Left cardiac atrium (tissue), 4 donors: ENCODE measurements at places on chromosomes 16 and 17.

- DNase-seq = no peak
These were observed 14.9 kb downstream of the FAM222B start for GRCh38 chr17:28827672-28828071.

- DNase-seq = no peak
These were observed 57.1 kb downstream of the BRIP1 start for GRCh38 chr17:61806081-61806828.

- DNase-seq = no peak
These were observed 320 bp upstream of the KRTAP4-2 start for GRCh38 chr17:41178341-41178740.

DNA sequence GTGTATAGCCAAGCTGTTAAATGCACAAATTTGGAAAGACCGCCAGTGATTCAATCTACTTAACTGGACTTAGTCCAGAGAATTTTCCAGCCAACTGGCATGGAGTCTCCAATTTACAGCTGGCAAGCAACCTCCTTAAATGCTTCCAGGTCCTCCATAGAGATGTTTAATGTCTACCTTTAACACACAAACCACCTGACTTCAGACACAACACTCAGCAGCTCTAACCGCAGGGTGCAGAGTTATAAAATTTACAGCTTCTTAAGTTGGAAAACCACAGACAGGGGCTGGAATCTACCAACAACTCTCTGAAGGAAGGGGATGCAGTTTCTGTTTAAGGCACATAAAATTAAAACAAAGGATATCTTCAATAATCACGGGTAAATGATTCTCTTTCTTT lies 106.9 kb downstream of the SYCE1L start:
- DNase-seq = no peak

GRCh38 chr17:61362852-61363600 lies 36.6 kb upstream of the TBX2 start:
- DNase-seq = no peak

- no peak for DNase-seq
These were observed 91.7 kb upstream of the WSCD1 start for GRCh38 chr17:5978496-5978895.

GRCh38 chr17:34832376-34832775 lies 128.9 kb downstream of the CCT6B start:
- DNase-seq = no peak

DNA sequence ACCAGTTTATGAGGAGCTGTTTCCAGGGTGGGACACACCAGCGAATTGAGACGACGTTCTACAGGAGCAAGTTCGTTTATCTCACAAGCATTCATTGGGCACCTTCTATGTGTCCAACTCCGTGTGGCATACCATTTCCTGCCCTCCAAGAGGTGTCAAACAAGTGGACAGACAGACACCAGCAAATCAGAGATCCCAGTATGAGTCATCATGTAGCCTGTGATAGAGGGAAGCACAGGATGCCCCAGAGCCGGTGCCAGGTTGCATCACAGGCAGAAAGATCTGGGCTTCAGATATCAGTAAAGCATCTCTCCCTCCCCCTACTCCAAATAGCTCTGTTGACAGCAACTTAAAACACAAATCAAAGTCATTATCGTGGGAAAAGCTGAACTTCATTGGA lies 31.8 kb upstream of the MAF start:
- DNase-seq = no peak

- peak; percentile 88 for DNase-seq
These were observed 951 bp upstream of the GPRC5C start for GRCh38 chr17:74430706-74431567.

GRCh38 chr17:56815711-56816110 lies 18.0 kb downstream of the C17orf67 start:
- no peak for DNase-seq

DNA sequence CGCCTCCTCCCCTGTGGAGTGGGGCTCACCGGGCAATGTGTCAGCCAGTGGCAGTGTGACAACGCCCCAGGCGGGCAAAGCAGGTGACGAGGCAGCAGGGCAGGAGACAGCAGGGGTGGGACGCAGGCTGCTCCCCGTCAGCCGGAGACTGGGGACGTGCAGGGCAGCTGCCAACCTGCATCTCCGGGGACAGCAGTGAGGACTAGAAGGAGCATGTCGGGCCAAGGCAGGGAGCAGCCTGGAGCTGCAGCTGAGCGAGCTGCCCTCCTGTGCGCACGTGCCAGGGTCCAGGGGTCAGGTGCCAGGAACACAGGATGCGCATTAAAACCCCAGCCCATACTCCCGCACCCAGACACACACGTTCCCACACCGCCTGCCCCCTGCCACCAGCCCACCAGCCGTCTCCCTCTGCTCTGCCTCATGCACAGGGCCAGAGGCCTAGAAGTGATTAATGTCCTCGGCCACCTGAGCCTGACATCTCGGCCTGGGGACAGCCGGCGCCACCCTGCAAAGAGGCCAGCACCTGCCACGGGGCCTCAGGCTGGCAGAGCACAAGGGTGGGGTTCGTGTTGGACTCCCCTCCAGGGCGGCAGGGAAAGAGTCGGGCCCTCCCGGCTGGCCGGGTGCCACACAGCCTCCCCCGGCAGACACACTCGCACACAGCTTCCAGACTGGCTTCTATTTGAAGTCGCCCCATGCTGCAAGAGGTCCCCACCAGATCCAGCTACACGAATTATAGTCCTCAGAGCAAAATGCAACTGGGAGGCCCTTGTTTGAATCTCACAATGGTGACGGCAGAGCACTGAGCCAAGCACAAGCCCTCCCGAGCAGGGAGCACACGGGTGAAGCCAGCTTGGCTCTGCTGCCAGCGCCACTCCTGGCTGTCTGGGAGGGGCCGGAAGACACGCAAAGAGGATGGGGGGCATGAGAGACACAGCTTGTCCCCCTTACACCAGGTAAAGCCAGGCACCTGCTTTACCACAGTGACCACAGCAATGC lies 90.4 kb downstream of the RBFOX3 start:
- no peak for DNase-seq

DNA sequence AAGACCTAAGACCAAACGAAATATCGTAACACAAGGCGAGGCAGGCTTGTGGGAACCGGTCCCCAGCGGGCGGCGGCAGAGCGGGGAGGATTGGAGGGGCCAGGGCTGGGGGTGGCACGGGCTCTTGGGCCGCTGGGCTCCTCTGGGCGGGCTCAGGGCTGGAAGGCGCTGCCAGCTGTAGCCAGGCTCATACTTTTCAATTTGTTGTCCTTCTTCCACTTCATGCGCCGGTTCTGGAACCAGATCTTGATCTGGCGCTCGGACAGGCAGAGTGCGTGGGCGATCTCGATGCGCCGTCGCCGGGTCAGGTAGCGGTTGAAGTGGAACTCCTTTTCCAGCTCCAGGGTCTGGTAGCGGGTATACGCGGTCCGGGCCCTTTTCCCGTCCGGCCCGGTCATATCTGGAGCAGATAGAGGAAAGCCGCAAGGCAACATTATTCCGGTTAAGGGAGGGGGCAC lies 1.5 kb downstream of the HOXB5 start:
- no peak for DNase-seq

DNA sequence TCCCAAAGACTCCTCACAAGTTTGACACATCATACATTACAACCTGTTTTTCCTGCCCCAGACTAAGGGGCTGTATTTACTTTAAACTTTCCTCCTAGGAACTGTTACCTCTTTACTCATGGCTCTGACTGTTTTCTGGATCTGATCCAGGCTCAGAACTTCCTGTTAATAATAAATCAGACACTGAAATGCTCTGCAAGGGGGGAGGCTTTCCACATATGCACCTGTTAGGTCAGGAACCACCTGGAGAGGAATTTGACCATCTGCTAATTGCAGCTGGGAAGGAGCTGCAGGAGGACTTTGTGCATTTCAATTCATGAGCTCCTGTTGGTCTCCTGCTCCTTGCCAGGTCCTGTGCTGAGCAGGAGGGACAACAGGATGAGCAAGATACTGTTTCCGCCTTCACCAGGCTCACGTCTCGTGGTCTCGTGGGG lies 476.9 kb upstream of the CDH5 start:
- DNase-seq = no peak

GRCh38 chr16:60755907-60756306 lies 1280.3 kb downstream of the CDH8 start:
- no peak for DNase-seq

DNA sequence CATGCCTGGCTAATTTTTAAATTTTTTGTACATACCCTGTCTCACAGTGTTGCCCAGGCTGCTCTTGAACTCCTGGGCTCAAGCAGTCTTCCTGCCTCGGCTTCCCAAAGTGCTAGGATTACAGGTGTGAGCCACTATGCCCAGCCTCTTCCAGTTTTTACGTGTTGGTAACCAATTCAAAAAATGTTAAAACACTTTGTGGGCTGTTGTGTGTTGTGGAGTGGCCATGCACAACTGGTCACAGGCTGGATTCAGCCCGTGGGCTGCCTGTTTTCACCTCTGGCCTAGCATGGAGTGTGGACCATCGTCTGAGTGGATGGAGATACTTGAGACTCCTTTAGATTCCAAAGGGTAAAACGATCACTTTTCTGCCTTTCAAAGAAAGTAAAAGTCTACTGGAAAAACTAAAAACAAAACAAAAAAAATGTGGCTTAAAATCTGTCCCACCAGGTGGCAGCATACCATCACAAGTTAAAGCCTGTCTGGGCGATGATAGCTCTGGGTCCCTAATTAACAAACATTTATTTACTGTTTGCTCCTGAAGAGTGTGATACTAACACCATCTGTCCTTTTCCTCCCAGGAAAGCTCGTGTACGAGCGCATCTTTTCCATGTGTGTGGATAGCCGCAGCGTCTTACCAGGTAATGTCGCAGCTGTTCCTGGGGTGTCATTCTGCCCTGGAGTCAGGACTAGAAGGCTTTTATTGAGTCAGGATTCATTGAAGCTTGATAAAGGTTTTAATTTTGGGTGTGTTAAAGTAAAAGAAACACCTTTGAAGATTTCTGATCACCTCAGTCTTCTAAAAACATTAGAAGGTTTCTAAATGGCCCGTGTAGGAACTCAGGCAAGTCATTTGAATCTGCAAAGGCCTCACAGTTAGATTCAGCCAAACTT lies 45.8 kb downstream of the VPS35L start:
- no peak for DNase-seq

DNA sequence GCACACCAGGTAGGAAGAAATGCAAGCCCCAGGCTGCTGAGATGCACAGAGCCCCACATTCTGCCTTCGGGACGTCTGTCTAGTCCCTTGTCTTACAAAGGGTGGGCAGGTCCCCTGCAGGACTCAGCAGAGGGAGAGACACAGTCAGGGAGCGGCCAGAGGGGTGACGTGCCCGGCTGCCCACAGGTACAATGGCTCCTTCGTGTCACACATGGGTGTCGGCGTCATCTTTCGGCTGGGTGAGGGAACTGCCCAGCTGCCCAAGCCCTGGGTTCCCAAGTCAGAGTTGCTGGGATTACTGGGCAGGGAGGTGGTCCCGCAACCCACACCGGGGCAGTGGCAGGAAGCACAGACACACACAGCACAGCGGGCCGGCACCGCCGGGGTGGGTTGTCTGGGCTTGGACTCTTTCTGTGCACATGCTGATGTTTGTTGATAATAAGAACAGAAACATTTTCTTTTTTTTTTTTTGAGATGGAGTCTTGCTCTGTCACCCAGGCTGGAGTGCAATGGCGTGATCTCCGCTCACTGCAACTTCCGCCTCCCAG lies 80.6 kb downstream of the JPH3 start:
- no peak for DNase-seq

GRCh38 chr16:58252716-58253115 lies 42.1 kb downstream of the PRSS54 start:
- no peak for DNase-seq

GRCh38 chr17:12646761-12647422 lies 18.8 kb upstream of the MYOCD start:
- no peak for DNase-seq

- no peak for DNase-seq
These were observed 547 bp downstream of the VMP1 start for GRCh38 chr17:59707971-59708430.

GRCh38 chr16:11949527-11949926 lies 7.7 kb upstream of the NPIPB2 start:
- DNase-seq = no peak

DNA sequence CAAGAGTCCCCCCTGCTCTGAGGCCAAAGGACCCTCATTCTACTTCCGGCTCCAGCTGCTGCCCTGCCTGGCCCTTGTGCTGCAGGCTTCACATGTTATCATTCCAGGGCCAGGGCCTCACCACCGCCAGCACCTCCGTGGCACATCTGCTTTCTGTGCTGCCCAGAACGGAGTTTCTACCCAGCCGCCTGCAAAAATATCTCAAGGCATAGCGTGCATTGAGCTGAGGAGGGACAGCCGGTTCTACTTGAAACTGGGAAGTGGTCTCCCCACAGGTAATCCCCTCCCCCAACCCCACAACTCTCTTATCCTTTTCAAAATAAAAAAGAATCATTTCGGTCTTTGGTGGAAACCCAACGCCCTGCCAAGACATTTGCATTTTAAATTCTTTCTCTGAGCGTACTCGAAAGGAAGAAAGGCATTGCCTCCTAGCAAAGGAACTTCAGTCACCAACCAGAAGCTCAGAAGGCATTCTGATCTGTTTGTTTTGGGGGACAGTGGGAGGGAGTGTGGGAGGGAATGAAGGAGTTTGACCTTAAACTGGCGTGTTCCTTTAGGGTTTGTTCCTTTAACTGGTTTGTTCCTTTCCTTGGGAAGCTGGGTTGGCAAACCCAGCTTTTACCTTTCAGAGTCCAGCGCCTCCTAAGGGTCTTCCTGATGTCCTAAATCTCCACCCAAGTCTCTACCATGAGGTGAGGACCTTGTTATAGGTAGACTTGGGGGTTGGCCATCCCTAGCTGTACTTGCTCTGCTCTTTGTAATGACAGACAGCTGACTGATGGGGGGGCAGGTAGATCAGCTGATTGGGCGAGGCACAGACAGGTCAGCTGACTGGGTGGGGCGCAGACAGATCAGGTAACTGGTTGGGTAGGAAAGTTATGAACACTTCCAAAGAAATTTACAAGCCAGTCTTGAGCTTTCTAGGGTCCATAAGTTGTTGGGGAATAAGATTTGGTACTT lies 33.4 kb upstream of the PIK3R6 start:
- no peak for DNase-seq

DNA sequence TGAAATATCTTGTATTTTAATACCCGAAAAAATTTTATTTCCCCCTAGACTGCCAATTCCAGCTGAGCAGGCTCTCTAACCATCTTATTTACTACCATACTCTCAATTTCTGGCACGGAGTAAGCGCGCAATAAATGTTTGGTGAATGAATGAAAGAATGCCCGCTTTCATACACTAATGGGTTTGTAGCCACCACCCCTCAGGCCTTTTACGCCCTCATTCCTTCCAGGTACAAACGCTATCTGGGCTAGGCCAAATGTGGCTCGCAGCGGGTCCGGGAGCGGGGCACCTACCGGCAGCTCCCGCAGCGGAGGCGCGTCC lies 536 bp upstream of the PLD2 start:
- DNase-seq = no peak

DNA sequence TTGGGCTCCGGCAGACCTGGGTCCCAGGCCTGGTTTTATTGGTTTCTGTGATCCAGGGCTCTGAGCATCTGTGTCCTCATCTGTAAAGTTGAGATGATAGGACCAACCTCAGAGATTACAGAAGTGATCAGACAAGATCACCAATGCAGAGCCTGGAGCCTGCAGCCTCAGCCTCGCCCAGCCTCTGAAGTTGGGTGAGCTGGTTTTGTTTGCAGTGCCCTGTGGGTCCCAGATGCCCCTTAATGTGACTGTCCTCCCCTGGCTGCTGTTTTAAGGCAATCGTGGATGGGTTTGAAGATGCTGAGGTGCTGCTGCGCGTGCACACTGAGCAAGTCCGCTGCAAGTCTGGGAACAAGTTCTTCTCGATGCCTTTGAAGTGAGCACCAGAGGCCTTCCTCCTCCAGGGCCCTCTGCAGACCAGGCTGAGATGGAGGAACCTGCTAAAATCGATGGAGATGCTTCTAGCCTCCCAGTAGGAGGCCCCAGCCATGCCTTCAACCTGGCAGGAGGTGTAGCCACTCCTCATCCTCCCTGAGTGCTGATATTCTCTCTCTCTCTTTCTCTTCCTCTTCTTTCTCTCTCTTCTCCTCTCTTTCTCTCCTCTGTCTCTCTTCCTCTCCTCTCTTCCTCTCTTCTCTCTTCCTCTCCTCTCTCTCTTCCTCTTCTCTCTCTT lies 5.6 kb upstream of the MMP15 start:
- peak; percentile 6 for DNase-seq
